ENCODE measurements at places on chromosomes 6 and 20.

DNA sequence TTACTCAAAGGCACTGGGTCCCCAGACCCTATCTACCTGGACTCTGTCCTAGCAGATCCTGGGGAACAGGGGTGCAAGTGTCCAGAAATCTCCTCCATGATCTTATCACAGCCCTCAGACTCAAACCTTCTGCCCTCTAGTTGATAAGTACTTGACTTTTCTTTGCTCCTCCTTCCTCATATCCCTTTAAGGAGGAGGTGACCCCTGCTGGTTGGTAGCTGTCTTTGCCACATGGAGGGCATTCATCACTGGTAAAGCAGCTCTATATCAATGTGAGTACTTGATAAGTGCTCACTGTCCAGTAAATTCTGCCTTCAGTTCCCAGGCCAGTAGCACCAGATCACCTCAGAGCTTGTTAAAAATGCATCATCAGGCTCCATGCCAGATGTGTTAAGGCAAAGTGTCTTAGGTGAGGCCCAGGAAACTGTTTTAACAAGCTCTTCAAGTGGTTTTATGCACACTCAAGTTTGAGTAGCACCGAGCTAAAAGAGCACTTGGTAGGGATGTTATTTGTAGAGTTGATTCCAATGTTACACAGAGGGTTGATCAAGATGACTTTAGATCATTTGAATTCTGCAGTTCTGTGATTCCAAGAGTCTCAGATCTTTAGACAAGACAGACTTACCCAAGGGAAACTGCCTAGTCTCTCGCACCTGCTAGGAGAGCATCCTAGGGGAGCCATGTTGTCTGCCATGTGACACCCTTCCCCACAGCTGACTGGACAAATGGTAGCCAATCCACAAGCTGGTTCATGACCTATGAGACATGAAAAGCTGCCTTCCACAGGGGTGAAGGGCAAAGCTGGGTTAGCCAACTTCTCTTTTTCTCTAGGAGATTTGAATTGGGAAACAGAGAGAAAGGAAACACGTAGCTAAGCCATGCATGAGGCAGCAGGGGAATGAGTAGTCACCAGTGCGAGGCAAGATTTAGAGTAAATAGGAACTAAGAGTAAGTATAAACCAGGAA is 18.6 kb downstream of the TREML2 start:
- peak; percentile 10 for DNase-seq

DNA sequence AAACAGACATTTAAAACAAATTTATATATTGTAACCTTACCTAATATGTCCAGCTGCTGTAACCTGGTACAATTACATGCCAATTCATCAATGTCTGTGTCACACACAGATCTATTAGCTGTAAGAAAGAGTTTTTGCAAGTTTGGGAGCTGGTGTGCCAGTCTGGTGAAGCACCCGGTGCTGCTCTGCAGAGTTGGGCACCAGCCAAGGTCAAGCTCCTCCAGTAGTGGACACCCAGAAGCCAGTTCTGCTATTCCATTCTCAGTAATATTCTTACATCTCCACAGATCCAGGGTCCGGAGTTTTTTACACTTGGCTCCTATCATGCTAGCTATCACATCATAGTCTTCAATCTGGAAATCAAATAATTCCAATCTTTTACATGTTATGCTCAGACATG is 41.0 kb downstream of the POU3F2 start:
- DNase-seq, result no peak

GRCh38 chr6:21710216-21710615 is 116.7 kb downstream of the SOX4 start:
- DNase-seq, result no peak

DNA sequence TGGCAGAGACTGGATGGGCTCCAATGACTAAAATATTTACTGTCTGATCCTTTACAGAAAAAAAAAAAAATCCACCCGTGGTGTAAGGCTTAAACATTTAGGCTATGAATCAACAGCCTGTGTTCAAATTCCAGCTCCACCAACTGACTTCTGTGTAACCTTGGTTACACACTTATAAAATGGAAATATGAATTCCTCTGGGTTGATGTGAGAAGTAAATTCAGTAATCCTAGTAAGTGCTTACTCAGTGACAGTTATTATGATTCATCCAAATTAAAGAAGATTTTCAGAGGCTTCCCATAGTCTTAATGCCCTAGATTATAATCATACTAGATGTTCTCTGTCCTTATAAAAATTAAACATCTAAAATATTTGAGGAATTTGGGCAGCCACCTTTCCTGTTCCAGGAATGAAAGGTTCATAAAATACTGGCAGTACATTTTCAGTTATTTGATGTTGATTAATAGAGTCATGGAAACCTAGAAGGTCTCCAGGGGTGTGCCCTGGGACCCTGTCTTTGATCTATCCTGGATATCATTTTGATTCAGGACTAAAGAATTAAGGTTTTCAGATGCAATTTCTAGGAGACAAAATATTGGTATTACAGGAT is 180.3 kb upstream of the ZNF217 start:
- DNase-seq, result no peak

GRCh38 chr20:58213121-58213520 is 15.3 kb downstream of the ANKRD60 start:
- no peak for DNase-seq

GRCh38 chr20:11851646-11852045 is 66.0 kb upstream of the BTBD3 start:
- DNase-seq, result no peak

DNA sequence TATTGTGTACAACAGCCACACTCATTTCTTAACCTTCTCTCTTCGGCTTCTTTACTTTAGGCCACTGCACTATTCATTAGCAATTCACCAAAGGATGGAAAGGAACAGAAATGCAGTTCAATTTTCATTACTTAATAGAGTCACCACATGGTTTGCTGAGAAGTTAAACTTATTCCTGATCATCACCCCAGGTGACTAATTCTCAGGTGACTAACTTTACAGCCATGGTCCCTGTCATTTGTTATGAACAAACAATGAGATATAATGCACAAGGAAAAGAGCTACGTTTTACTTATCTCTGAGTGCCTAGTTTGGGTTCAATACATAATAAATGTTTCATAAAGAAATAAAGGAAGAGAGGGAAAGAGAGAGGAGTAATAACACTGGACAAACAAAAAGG is 45.8 kb upstream of the DST start:
- DNase-seq, result no peak

DNA sequence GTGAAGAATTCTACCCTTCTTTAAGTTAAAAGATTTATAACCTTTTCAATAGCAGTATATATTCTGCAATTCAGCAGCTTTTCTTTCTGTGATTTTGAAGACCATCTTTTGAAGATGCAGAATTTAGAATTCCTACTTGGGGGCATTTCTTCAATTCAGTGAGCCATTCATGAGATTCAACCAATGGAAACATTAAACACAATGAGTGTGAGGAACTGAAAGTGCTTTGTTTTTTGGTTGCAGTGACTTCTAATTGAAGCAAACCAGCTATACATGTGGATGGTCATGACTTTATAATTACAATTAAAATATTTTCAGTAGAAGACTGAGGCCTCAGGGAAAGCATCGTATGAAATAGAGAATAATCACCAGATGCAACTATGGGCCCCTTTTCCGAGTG is 108.3 kb downstream of the CARMIL1 start:
- DNase-seq, result no peak

GRCh38 chr6:18497006-18497405 is 109.9 kb downstream of the RNF144B start:
- DNase-seq, result no peak

GRCh38 chr20:63968928-63969760 is 586 bp downstream of the ZNF512B start:
- peak; percentile 50 for DNase-seq

GRCh38 chr6:115902436-115902835 is 158.3 kb downstream of the FRK start:
- no peak for DNase-seq

GRCh38 chr6:16719488-16719887 is 41.8 kb downstream of the ATXN1 start:
- DNase-seq, result no peak

GRCh38 chr6:130577178-130577919 is 211.5 kb downstream of the TMEM200A start:
- no peak for DNase-seq

DNA sequence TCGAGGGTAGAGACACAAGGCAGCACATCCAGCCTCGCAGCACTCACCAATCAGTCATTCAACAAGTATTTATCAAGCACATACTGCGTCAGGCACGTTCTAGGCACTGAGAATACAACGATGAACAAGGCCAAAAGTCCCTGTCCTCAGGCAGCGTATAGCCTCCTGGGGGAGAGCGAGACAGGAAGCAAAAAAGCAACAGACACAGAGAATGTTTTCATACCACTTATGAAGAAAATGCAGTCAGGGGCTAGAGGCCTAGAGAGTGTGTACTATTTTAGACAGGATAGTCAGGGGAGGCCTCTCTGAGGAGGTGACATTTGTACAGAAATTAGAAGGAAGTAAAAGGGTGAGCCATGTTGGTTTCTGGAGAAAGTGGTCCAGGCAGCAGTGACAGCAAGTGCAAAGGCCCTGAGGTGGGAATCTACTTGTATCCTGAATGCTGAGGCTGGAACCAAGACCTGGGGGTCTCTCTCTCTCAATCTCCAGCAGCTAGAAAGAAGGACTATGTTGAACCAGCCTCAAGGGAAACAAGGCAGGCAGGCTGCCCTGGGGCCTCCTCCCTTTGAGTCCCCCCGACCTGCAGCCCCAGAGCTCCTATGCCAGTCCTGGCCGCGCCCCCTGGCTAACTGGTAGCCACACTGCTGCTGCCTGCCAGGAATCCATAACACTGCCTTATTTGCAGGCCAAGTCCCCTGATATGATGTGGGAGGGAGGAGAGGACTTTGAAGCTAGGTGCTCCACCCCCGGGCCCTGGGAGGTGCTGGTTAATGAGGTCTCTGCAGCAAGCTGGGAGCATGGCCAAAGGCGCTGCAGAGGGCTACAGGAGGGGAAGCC is 151.2 kb downstream of the GRM4 start:
- DNase-seq, result no peak
